Chondrocyte (in vitro differentiated cells): ENCODE measurements at places on chromosomes 16 and 17.

DNA sequence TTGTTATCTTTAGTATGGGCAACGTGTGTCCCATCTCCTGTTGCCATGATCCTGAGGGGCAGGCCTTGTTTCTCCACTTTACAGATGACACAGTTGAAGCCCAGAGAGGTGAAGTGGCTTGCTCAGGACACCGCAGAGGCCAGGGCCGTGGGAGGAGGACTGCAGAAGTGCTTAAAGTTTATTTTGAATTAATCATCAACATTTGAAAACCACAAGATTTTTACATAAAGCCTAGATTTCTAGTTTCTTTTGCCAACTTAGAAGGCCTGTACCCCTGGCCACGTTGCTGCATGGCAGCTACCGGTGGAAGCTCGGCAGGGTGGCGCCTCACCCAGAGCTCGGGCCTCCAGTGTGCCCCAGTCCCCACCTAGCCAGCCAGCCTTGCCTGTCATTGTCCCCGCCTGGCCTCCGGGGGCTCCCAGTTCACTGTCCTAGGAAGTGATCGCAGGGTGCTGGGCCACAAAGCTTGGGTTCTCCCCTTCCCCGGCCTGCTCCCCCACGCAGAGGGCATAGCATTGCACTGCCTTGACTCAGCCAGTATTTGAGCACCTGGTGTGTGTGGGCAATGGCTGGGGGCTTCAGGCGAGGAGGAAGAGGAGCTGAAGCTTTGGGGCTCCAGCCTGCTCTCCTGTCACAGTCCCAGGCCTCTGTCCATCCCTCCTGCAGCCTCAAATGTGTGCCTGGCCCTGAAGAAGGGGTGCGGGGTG lies 14.8 kb upstream of the ADCY7 start:
- DNase-seq = peak; percentile 92

GRCh38 chr16:9860876-9861275 lies 321.4 kb downstream of the GRIN2A start:
- DNase-seq = no peak

- no peak for DNase-seq
These were observed 300.6 kb downstream of the SOX9 start for GRCh38 chr17:72421128-72422092.

GRCh38 chr17:82272495-82273326 lies 789 bp downstream of the CSNK1D start:
- DNase-seq = no peak

DNA sequence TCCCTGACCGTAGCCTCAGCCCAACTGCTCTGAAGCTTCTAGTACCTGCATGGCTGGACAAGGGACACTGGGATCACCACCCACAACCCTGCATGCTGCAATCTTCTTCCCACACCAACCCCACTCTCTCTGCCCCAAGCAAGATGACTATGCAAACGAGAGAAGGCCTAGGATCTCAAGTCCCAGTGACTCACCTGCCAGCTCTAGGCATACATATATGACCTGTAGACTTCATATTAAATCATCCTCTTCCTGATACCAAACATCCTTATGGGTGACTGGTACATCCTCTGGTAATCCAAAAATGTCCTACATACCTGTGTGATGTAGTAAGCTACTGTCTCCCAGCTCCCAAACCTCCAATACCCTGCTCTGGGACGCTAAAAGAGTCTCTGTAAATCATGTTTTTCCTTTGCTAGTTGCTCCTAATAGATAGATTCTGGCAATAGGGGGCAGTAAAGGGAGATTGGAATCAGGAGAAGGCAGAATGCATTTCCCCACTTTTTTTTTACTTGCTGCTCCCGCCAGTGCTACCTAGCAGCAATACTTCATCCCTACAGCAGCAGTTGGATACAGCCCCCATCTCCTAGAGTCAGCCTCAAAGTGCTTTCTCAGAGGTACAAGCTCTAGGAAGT lies 43.4 kb upstream of the SOX9 start:
- DNase-seq = no peak
